ENCODE measurements at places on chromosomes 1 and 21.

GRCh38 chr1:65577278-65577677 is 156.8 kb downstream of the LEPR start:
- no peak for DNase-seq

DNA sequence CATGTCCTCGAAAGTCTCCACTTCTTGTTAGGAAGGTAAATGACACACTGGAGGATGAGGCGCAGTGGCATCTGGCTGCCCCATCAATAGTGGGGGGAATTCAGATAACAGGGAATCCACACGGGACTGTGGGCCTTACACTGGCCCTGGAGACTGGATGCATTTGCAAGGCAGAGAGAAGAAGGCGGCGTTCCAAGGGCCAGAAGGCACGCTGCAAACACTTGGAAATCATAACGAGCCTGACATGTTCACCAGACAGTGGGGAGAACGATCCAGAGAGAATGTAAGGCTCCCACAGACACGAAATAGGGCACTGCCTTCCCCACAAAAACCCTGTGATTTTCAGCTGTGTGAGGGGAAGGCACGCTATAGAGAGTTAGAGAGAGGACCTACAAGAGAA is 70.5 kb downstream of the PGBD5 start:
- no peak for DNase-seq

- no peak for DNase-seq
Observed at GRCh38 chr1:26533951-26534509, 4.5 kb downstream of the RPS6KA1 start.

DNA sequence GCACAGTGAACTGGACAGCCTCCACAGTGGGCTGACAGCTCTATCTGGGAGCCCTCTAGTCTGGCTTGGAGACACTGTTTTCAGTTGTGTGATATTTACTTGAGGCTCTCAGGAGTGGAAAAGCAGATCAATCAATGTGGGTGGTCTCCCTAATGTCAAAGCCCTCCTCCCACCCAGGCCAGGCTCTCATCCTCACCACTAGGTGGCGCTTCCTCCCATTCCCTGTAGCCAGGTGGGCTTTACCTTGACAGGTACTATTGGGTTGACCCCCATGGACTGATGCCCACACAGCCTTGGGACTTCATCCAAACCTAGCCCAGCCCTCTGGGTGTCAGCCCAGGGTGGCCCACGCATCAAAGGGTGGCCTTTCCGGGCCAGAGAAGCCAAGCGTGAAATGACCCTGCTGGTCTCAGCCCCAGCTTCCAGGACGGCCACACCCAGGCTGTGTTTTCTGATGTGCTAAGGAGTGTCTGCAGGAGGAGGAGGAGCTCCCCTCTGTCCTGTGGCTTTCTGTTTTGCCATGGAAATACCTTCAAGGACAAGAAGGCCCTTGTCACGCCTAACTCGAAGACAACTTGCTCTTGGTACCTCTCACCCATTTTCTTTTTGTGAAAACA is 54.0 kb downstream of the CLIC6 start:
- peak; percentile 74 for DNase-seq

- DNase-seq = no peak
Observed at GRCh38 chr1:245469734-245470133, 314.9 kb downstream of the KIF26B start.

DNA sequence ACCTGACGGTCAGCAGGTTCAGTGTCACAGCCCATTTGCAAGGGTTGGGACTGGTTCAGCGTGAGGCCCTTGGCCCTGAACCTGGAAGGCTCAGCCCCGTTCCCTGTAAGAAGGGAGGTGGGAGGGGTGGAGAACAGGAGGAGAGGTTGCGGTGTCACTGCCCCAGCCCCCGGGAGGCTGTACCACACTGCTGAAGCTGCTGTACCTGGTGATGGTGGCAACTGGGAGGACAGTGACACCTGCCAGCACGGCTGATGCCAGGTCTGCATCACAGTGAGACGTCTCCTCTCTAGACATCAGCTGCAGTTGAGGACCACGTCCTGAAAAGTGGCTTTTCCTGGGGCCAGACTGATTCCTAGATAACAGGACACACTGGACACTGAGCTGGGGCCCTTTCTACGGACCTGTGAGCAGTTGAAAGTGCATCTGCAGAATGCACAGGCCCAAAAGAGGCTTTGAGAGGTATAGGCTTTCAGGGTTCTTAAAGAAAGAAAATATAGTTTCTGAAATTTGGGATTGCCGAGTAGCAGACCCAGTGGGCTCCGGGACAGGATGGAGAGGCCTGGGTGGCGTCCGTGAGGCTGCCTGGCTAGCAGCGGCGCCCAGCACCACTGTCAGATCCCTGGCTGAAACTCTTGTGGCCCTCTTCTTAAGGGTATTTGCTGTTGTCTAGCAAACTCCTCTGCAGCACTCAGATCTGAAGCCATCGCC is 47.7 kb downstream of the COQ8A start:
- no peak for DNase-seq

DNA sequence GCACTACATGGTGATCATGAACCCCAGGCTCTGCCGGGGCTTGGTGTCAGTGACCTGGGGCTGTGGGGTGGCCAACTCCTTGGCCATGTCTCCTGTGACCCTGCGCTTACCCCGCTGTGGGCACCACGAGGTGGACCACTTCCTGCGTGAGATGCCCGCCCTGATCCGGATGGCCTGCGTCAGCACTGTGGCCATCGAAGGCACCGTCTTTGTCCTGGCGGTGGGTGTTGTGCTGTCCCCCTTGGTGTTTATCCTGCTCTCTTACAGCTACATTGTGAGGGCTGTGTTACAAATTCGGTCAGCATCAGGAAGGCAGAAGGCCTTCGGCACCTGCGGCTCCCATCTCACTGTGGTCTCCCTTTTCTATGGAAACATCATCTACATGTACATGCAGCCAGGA is 589 bp downstream of the OR2W3 start:
- DNase-seq = no peak

- DNase-seq = no peak
Observed at GRCh38 chr1:64265141-64265540, 61.7 kb downstream of the UBE2U start.

DNA sequence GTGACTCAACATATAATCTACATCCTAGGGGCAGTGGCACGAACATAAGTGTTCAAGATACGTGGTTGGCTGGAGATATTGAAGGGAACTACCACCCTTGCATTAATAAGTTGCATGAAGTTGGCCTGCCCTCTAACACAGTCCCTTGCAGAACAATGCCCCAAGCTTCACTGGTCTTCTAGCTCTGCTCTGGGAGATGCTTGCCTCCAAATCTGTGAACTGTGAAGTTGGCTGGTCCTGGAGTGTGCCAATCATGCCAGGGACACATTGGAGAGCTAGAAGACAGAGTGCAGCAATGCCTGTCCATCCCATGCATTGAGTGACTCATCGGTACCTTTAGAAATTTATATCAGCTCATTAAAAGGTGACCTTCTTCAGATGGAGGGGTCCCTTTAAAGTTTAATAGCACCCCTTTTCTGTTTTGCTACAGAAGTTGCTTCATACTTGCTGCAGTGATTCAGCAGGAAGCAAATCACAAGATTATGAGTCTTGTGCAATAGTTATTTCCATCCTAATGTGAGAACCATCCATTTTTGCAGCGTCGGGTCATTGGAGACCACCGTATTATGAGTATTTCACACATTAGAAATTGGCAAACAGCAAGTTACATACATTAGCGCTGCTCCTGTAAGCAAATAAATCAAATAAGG is 55.2 kb upstream of the KAZN start:
- no peak for DNase-seq

GRCh38 chr21:32818411-32818810 is 46.9 kb upstream of the PAXBP1 start:
- no peak for DNase-seq

- no peak for DNase-seq
Observed at GRCh38 chr1:10724052-10724494, 72.4 kb downstream of the CASZ1 start.

- peak; percentile 75 for DNase-seq
Observed at GRCh38 chr1:157505481-157506272, 46.6 kb downstream of the FCRL5 start.

DNA sequence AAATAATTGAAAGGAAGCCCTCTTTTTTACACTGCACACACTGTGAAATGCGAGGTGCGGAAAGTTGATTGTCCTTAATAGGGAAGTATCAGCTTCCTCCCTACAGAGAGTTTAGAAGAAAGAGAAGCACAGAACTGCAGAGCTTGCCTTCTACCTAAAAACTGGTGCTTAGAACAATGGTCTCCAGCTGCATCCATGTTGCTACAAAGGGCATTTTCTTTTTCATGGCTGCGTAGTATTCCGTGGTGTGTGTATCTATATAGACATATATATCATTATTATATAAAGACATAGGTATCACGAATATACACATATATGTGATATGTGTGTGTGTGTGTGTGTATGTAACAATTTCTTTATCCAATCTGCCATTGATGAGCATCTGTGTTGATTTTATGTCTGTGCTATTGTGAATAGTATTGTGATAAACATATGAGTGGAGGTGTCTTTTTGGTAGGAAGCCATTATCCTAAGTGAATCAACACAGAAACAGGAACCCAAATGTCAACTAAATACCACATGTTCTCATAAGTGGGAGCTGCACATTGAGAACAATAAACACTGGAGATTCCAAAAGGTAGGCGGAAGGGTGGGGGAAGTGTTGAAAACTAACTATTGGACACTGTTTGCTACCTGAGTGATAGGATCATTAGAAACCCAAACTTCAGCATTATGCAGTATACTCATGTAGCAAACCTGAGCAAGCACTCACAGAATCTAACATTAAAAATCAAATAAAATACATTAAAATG is 290.0 kb upstream of the RUNX1 start:
- no peak for DNase-seq

Data from HEK293T (cell line).